ENCODE measurements at places on chromosomes 11 and 22. TPM values are rescaled to one million over a fixed set of nuclear protein-coding genes. Genes with fewer than 3 reads are reported as not detected.

Gene SLC15A3
- total RNA-seq = 27.1 TPM

Gene OR52I2
- not detected for total RNA-seq

Gene NXPE2
- not detected for total RNA-seq

DNA sequence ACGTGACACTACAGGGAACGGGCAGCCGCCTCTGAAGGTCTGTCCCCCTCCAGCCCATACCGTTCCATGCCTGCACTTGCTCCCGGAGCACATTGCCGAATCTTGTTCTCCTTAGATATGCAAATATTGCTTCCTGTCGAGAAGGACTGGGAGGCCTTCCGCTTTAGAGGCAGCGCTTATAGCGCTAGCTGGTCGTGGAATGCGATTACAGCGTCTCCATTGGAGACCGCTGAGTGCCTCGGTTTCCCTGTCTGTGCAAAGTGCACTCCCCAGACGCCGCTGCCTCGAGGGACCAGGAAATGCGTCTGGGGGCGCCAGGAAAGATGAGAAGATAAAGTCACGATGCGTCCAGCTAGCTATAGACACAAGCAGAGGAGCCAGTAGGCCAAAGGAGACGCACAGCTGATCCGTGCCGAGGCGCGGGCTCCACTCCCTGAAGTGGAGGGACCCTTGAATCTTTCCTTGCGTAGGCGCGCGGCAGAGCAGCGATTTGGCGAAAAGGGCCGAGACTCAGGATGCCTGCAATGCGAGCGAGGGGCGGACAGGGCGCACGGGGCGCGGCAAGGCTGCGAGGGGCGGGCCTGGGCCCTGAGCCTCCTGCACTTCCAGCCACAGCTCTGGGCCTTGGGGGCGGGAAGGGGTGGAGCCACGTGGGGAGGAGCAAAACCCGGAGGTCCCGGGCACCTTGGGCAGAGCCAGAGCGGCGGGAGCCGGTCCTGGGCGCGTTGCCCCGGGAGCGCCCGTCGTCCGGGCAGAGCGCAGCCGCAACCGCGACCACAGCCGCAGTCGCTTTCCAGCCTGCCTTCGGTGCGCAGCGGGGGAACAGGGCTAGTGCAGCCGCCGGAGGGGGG lies at the start of gene RASSF10:
RASSF10 (plus strand) TSS at position 692 of the 851 bp plus-strand sequence. CDS start 261 bp downstream, outside the sequence.
- DNase-seq = no peak

Gene GVQW3
- total RNA-seq = not detected

Gene CDHR5
- total RNA-seq = 5.0 TPM

DNA sequence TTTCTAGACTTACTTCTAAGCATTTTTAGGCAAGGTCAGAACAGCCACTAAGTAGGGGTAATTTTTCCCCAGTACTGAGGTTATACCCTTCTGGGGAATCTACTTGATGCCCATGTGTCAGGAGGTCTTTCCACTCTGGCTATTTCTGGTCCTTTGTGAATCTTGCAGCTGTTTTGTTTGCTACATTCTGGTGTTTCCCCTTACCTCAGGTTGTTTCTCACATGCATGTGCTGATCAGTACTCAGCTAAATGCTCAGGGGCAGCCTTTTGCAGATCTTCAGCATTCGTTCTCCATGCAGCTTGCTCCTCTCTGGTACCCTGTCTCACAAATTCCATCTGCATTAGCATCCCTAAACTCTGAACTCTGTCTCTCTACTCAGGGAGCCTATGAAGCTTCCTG lies 303.6 kb downstream of the SOX6 start:
- no peak for DNase-seq

DNA sequence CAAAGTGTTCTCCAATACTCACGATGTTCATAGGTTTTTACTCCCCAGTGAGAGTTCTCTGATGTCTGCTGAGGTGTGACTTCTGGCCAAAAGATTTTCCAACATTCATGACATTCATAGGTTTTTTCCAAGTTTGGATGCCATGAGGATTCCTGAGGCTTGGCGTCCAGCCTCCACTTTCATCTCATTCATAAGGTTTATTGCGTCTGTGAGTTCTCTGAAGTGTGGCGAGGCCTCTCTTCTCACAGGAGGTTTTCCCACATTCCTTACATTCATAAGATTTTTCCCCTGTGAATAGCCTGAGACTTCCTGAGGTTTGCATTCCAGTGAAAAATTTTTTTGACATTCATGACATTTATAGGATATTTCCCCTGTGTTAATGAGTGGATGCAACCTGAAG lies 1014.1 kb downstream of the LRRC4C start:
- no peak for DNase-seq

DNA sequence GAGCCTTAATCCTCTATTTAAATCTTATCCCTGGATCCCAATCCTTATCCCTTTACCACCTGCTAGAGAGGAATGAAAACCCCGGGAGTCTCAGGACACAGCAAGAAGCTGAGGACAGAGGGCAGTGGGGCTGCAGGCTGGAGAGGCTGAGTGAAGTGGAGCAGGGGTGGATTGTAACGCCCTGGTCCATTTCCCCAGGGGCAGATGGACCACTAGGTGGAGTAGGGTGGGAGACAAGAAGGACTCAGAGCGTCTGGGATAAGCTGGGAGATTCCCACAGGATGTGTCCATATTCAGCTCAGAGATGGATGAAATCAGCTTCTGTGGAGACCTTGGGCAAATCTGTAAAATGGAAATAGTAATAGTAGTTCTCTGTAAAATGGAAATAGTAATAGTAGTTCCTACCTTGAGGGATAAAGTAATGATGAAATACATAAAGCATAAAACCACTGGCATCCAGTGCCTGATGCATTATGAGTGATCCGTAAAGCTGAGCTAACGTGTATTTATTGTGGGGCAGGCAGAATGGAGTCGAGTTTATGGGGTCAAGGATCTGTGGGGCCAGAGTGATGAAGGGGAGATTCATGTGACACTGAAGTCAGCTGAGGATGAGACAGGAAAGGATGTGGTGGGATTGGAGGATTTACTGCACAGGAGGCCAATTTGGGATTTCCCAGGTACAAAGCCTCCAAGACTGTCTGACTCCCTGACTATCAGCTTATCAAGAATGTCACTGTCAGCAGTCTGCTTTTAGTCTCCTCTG lies 1.9 kb upstream of the ROBO4 start:
- no peak for DNase-seq

Gene TEX12
- total RNA-seq = not detected

DNA sequence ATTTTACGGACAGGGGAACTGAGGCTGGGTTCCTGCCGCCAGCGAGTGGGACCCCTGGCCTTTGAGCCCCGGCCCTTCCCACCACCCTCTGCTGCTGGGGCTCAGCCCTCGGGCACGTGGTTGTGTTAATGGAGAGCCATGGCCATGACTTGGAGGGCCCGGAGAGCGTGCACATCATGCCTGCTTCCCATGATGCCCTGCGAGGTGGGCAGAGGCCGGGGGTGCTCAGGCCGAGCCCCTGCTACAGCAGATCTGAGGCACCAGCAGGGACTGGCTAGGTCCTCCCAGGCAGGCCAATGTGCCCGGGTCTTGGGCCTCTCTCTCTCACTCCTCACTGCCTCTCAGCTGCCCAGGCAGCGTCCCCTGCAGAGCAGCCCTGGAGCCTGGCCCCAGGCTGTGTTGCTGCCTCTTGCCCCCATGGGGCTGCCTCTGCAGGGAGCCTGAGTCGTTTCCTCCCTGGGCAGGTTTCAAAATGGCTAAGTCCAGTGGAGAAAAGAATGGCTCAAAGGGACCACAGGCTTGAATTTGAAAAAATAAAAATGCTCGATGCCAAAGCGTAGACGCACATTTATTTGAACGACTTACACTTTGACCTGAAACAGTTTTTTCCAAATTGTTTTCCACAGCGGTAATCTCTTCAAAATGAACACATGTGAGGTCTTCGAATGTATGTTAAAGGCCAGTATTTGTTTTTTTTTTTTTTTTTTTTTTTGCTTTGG lies 72.6 kb upstream of the CLDN5 start:
- DNase-seq = no peak

DNA sequence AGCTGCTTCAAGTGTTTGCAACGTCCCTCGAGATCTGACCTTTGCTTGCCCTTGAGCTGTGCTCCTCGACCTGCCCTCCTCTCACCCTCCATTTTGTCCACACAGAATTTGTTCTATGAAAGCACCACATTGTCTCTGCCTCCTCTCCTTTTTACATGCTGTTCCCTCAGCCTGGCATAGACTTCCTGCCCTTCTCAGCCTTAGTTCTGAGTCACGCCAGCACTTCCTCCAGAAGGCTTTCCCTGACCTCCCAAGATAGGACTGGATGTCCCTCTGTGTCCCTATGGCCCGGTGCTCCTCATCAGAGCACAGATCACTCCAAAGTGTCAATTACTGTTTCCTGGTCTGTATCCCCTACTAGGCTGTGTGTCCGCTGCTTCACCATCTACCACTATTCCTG lies 16.2 kb downstream of the JHY start:
- no peak for DNase-seq

- DNase-seq = no peak
These were observed 24.1 kb downstream of the ZBTB16 start for GRCh38 chr11:114083391-114084252.

Gene DKK3
- 433 TPM for total RNA-seq

Gene PATE4
- total RNA-seq = not detected

Gene PRODH
- total RNA-seq = 1.4 TPM

GRCh38 chr11:121449626-121450025 lies 2.5 kb upstream of the SORL1 start:
- DNase-seq = no peak

Gene KCNK4
- not detected for total RNA-seq

GRCh38 chr11:111135101-111135500 lies 110.4 kb upstream of the POU2AF2 start:
- DNase-seq = no peak

- no peak for DNase-seq
These were observed 94.7 kb downstream of the CACNA1I start for GRCh38 chr22:39665229-39665628.

- DNase-seq = peak; percentile 13
These were observed 113.3 kb downstream of the MORC2 start for GRCh38 chr22:30855266-30855665.

DNA sequence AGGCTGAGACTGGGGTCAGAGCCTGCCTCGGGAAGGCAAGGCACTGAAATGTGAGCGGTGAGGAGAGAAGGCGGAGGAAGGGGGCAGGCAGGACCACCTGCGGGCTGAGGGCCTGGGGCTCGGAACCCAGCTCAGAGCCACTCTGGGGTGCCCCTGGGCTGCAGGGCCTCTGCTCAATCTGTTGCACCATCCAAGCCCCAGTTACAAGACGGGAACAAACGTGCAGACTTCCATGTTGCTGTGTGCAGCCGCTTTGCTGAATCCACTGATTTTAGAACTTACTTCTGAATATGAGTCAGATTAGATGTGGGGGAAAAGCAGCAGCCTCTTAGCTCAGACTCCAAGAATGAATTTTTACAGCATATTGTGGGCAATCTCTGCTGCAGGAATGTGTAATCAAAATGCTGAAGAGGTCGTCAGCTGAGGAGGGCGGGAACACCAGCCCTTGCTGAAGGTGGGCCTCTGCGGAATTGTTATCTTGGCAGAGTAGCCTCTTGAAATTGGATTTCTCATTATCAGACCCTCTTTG lies 21.6 kb downstream of the PARVG start:
- no peak for DNase-seq

- DNase-seq = no peak
These were observed 73.8 kb upstream of the ARFGAP3 start for GRCh38 chr22:42930810-42931420.

Gene MIF
- 527 TPM for total RNA-seq

Gene SUSD2
- total RNA-seq = 51.0 TPM

Gene MUC2
- total RNA-seq = 0.11 TPM

DNA sequence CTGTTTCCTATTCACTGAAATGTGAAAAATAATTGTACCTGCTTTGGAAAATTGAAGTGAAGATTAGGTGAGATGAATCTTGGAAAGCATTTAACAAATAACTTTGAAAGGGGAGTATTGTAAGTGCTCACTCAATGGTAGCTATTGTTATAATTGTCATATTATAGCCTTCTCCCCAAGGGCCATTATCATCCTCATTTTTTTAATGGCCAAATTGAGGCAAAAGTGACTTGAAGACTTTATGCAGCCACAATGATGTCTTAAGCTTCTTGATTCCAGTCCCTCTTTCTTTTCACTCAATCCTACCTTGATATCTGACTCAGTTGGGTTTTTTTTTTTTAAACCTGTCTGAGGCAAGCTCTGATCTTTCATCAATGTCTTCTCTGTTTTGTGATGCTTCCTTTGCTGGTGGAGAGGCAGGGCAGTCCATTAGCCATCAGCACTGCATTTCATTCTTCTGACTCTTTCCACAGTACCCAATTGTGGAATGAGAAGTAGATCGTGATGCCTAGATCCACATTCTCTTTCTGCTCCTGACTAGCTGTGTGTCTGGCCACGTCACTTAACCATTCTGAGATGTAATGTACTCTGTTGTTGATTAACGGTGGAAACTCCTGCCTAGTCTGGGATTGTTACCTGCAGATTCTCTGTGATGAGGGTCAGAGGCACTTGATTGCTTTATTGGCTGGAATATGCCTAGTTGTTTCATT lies 101.4 kb downstream of the DBX1 start:
- DNase-seq = no peak

DNA sequence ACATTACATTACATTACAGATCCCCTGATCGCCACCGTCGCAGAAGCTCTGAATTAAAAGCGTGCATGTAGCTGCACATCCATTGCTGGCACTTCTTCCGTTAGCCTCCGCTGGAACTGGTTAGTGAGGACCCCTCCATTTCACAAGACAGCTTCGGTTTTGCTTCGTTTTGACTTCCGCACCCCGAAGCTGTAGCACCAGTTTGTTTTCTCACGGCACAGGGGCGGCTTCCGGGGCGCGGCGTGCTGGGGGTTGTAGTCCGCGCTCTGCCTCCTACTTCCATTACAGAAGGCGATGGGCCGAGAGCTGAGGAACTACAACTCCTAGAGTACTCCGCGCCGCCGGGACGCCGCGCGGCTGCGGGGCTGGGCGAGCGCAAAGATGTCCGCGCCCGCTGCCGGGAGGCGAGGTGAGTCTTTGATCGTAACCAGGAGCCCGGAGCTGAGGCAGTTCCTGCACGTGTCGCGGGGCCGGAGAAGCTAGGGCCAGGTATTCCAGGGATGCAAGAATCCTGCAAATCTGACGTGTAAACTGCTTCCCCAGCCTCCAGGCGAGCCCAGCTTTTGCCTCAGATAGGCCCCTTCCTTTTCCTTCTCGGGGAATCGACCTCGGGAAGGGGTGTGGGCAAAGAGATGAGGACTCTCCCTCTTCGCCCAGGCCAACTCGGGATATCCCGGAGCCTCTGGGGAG lies at the start of gene PEX26:
PEX26 (plus strand) TSS at position 352 of the 690 bp plus-strand sequence. CDS start 387 bp downstream, outside the sequence.
- DNase-seq = peak; percentile 98

DNA sequence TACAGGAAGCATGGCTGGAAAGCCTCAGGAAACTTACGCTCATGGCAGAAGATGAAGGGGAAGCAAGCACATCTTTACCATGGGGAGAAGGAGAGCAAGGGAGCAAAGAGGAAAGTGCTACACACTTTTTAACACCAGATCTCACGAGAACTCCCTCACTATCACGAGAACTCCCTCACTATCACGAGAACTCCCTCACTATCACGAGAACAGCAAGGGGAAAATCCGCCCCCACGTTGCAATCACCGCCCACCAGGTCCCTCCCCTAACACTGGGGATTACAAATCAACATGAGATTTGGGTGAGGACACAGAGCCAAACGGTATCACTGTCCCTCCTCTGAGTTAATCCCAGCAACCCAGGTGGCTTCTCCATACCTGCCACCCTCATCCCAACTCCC lies 84.5 kb downstream of the MN1 start:
- DNase-seq = no peak

Gene TMEM123
- 107 TPM for total RNA-seq

Measured in ascending aorta (tissue), 2 donors.